Activated CD8-positive, alpha-beta memory T cell treated with anti-CD3 and anti-CD28 coated beads, Interleukin-2, amount 50 U/mL, for 48 hours (primary cell): ENCODE measurements at places on chromosomes 6 and 20.

DNA sequence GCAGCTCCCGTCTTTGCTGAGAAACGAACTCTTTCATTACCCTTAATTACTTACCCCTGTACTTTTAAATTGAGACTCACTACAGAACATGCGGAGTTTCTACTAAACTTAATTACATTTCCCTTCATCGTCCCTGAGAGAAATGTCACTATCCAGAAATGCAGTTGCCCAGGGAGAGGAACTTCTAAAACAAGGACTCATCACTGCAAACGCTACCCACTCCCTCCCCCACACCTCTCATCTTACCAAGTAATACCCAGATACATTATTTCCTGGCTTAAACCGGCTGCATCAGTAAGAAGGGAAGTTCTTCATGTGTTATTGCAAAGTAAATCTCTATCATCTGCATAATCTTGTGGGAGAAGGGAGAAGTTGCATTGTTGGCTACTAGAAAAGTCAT lies 138.3 kb downstream of the IPCEF1 start:
- DNase-seq = no peak

GRCh38 chr6:143276436-143276835 lies 174.1 kb downstream of the ADAT2 start:
- no peak for DNase-seq

DNA sequence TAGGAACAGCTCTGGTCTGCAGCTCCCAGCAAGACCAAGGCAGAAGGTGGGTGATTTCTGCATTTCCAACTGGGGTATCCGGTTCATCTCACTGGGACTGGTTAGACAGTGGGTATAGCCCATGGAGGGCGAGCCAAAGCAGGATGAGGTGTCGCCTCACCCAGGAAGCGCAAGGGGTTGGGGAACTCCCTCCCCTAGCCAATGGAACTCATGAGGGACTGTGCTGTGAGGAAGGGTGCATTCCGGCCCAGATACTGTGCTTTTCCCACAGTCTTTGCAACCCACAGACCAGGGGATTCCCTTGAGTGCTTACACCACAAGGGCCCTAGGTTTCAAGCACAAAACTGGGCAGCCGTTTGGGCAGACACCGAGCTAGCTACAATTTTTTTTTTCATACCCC lies 21.8 kb downstream of the HDDC2 start:
- no peak for DNase-seq

- no peak for DNase-seq
Measured at GRCh38 chr6:63864061-63864460, 228.5 kb downstream of the PHF3 start.

- DNase-seq = no peak
Measured at GRCh38 chr6:113381959-113382358, 475.2 kb upstream of the MARCKS start.
